Caki2 (cell line): ENCODE measurements at places on chromosomes 12 and 14. TPM values are rescaled to one million over a fixed set of nuclear protein-coding genes. Genes with fewer than 3 reads are reported as not detected.

DNA sequence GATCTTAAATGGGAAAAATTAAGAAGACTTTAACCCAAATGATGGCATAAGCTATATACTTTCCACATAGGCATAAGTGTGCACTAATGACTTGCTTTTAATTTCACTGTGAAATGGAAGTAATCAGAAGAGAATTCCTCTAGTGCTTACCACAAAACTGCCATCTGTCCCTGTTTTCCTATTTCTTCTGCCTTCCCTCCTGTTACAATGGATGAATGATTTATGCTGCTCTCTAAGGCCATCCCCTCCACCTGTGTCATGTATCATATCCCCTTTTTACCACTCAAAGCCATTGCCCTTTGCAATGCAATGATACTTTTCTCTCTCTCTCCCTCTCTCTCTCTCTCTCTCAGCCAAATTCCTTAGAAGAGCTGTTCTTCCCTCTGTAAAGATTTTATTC is 109.1 kb downstream of the C12orf50 start:
- DNase-seq, result no peak

The ERBB3 gene
- 0.75 and 1.8 TPM in 2 replicates for total RNA-seq

DNA sequence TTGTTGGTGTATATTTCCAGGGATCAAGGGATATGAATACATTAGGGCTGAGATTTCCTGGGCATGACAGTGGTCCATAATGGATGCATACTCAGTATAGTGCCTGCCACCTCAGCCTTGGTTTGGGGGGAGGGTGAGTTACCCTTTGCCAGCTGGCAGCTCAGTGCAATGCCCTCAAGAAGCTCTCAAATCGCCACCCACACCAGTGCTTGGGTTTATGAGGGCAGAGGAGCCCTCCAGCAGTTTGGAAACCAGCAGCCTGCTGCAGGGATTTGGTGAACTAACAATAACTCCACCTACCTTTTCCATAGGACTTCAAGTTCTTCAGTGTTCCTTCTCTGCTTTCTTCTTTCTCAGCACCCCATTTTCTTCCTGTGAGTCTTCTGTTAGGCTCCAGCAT is 218.9 kb downstream of the LRFN5 start:
- no peak for DNase-seq

DNA sequence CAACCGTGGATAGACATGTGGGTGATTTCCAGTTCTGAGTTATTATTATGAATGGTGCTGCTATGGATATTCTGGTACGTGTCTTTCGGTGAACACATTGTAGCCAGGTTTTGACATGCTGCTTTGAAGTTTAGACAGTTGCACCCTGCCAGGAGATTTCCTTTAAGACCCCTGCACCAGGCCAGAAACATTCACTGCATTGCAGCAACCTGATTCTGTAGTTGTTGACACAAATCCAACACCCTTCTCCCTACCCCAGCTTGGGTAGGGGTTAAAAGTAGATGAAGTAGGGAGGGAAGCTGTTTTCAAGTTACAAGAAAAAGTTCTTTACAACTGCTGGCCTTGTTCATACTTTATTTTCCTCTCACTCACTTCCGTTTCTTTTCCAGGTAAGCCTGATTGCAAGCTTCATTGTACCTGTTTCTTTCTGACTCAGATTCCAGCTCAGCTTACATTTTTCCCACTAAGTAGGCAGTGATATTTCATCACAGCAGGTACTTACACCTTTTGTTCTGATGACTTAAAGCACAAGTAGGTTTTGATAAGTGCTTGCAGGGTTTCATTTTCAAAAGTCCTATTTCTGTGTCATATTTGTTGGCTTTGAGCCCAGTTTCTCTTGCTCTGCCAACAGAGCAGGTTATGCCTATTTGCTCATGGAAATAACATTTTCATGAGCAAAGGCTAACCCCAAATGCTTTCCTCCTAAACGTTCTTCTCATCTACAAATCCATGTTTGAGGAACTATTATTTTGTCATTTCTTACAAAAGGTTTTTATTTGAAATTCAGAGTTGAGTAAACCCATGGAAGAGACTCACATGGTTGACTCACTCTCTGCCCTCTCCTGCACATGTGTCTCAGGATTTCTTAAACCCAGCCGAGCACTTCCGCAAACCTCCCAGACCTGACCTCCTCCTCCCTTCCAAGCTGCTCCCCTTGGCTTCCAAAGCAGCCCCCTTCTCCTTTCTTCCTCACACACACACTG is 12.1 kb upstream of the LTA4H start:
- no peak for DNase-seq

The ARHGAP9 gene
- not detected in 2 replicates for total RNA-seq

DNA sequence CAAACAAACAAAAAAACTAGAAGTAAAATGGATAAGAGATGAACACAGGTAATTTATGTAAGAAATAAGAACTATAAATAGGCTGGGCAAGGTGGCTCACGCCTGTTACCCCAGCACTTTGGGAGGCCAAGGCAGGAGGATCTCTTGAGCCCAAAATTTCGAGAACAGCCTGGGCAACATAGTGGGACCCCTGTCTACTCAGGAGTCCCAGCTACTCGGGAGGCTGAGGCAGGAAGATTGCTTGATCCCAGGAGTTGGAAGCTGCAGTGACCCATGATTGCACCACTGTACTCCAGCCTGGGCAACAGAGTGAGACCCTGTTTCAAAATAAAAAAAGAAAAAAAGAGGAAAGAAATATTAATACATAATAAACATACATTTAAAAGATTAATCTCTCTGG is 22.7 kb upstream of the ABCD4 start:
- no peak for DNase-seq

The EPYC gene
- total RNA-seq, result not detected in 2 replicates

DNA sequence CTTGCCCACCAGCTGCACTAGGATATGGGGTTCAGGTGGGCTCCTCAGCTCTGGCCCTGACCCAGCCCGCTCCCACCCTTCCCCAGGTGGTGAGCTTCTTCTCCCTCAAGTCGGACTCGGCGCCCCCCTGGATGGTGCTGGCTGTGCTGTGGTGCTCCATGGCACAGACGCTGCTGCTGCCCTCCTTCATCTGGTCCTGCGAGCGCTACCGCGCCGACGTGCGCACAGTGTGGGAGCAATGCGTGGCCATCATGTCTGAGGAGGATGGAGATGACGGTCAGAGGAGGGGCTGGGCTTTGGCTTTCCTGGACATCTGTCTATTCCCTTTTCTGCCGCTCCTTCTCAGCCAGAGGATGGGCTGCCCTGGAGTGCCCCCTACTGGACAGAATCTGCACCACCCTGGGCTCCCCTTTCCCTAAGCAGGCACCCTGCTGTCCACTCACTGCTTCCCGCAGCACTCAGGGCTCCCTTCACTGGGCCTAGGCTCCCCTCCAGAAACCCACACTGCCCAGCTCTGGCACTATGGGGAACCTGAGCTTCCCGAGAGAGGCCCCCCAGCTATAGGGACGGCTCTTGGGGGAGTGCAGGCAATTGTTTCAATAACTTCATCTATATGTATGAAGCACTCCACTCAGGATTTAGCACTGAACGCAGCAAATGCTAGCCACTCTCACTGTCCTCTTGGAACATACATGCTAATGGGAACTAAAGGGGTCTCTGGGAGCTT is 2.6 kb upstream of the P3H3 start:
- DNase-seq, result peak; percentile 85

GRCh38 chr12:67599691-67600090 is 48.9 kb upstream of the DYRK2 start:
- DNase-seq, result no peak

The ADCY6 gene
- 65.4 and 76.6 TPM in 2 replicates for total RNA-seq

The CCDC175 gene
- not detected in 2 replicates for total RNA-seq

DNA sequence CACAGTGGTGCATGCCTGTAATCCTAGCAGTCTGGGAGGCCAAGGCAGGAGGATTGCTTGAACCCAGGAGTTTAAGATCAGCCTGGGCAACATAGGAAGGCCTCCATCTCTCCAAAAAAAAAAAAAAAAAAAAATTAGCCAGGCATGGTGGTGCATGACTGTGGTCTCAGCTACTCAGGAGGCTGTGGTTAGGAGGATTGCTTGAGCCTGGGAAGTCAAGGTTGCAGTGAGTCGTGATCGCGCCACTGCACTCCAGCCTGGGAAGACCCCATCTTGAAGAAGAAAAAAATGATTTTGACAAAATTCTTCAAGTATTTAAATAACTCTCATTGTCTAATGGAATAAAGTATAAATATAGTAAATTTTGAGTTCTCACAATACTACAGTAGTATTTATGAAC is 219.2 kb upstream of the SSTR1 start:
- no peak for DNase-seq

GRCh38 chr12:97672870-97673269 is 210.3 kb downstream of the RMST start:
- no peak for DNase-seq

DNA sequence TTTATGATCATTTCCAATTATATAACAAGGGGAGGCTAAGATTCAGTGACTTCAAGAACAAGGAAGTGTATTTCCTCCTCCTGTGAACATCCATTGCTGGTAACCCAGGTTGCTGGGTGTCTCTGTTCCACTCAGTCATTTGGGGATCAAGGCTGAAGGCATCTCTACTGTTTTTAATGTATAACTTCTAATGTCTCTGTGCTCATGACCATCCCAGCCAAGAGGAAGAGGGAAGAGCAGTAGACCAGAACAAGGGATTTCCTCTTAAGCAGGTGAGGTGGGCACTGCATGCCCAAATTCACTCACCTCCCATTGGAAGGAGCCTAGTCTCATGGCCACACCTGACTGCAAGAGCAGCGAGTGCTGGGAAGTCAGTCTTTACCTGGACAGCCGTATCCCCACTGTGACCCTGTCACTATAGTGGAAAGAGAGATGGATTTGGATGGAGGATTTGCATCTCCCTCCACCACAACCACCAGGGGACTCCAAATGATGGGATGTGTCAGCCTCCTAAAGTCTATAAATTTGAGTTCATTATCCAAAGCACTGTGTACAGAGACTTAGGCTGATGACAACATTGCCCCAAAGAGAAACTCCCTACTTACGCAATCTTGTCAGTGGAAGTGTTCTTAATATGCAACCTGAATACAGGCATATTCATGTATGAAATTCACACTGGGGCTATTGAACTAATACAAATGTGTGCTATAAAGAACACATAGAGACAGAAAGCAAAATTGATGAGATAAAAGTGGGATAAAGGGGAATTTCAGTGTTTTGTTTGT is 368.7 kb downstream of the TMEM132D start:
- DNase-seq, result no peak

DNA sequence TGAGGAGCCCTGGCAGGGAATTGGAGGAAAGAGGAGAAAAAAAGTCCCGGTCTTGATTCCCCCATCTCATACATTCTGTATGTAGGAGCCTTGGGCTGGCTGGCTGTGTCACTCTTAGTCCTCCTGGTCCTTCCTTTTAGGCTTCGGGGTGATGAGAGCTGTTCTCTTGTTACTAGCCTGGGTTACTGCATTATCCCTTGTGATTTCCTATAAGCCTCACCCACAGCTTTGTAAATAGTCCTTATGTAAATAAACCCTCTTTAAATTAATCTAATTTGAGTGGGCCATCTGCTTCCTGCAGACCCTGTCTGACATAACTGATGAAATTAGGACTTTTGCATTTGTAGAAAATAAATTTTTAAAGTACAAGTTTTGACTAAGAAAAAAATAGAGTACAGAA is 19.2 kb downstream of the DNM1L start:
- no peak for DNase-seq

GRCh38 chr14:72557671-72558070 is 336.2 kb downstream of the DPF3 start:
- no peak for DNase-seq

The DHH gene
- not detected in 2 replicates for total RNA-seq

DNA sequence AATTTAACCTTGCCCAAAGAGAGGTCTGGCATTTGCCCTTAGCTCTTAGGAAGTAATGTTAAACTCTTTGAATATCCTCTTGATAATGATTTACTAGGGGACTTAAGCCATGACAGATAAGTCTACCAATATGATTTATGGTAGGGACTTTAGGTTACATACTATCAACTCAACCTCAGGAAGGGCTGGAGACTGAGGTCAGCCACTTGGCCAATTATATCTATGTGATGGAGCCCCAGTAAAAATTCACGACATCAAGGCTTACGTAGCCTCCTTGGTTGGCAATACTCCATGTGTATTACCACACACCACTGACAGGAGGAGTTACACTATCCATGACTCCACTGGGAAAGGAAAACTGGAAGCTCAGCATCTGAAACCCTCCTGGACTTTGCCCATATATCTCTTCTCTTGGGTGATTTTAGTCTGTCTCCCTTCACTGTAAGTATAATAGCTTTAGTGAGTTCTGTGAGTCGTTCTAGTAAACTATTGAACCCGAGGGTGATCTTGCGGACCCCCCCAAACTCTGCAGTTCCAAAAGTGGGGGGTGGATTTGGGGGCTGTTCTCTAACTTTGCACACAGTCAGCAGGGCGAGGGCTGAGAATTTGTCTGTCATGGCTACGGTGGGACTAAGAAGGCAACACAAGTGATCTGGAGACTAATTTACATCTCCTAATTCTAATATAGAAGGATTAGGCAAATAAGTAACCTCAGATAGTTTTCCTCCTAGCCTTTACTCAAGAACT is 62.3 kb downstream of the R3HDM2 start:
- peak; percentile 92 for DNase-seq

The ABCD2 gene
- total RNA-seq, result not detected in 2 replicates

The RNF41 gene
- total RNA-seq, result 83.0 and 119 TPM in 2 replicates

DNA sequence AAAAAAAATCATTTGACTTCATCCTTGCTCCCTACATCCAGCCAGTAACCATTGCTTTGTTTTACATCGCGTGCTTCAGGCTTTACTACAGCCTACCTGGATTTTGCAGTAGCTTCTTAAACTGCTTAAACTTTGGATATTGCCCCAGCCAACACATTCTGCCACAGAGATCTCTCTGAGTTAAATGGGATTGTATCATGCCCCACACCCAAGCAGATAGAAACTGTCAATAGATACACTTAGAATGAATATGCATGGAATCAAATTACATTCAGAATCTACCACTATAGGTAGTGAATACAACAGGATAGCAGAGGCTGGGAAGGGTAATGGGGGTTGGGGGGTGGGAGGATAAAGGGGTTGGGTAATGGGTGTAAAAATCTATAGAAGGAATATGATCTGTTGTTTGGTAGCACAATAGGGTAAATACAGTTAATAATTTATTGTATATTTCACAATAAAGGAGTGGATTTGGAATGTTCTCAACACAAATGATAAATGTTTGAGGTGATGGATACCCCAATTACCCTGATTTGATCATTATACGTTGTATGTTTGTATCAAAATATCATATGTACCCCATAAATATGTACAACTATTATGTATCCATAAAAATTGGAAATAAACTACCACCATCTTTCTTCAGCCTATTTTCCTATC is 2.7 kb upstream of the MYRFL start:
- DNase-seq, result no peak

The BDKRB1 gene
- total RNA-seq, result not detected in 2 replicates

GRCh38 chr12:75657831-75658230 is 146.4 kb upstream of the KRR1 start:
- DNase-seq, result no peak

The RNU4-1 gene
- total RNA-seq, result not detected in 2 replicates

- DNase-seq, result no peak
Observed at GRCh38 chr14:94372021-94372605, 16.3 kb downstream of the SERPINA1 start.

DNA sequence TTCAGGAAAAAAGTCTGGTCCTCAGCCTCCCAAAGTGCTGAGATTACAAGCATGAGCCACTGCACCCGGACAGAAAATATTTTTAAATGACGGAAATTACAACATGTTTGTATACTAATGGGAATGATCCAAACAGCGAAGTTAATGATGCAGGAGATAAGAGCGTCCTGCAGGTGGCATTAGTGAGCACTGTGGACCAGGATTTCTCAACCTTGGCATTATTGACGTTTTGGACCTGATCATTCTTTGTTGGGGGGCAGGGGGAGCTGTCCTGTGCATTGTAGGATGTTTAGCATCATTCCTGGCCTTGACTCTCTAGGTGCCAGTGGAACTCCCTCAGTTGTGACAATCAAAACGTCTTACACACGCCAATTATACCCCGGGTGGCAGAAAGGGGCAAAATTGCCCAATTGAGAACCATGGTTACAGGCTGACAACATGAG is 34.1 kb downstream of the SCFD1 start:
- no peak for DNase-seq

The CD163 gene
- not detected in 2 replicates for total RNA-seq

The SMCO2 gene
- 0.78 TPM in 1 of 2 replicates, not detected in the other for total RNA-seq
